Lower lobe of right lung (tissue), 2 donors: ENCODE measurements at places on chromosomes 5 and 9. TPM values are rescaled to one million over a fixed set of nuclear protein-coding genes. Genes with fewer than 3 reads are reported as not detected.
A peak's percentile ranks its signal among the peaks of the same experiment; 100 is the strongest.

DNA sequence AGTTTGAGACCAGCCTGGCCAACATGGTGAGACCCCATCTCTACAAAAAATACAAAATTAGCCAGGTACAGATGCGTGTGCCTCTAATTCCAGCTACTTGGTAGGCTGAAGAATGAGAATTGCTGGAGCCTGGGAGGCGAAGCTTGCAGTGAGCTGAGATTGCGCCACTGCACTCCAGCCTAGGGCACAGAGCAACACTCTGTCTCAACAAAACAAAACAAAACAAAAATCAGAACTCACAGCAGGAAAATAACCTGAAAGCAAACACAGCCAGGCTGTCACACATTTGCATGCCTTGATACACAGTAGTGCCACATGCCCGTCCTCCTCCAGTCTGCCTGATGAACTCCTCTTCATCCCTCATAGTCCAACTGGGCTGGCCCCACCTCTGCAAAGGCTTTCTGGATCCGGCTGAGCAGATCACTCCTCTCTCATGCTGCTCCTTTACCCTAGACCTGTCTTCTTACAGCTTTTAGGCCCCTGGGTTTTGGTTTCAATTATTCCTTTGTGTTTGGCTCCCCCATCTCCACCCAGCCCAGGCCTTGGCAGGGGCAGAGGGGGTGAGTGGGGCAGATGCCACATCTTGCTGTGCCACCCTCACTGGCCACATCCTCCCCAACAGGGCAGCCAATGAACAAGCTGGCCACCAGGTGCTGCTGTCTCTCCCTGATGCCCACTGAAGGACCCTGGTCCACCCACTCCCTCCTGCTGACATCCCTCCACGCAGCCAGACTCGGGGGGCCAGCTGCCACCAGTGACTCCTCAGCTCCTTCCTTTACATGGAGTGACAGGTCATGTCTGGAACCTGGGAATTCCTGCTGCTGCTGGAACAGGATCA lies 62.0 kb upstream of the GGTA1 start:
- H3K36me3 ChIP-seq: no peaks in the 10 kb centered on the region
- H3K27ac ChIP-seq: no peak overlapping the region
- DNase-seq: no peak
- H3K27me3 ChIP-seq: no peaks in the 10 kb centered on the region

GRCh38 chr9:79731171-79731890 lies 159.6 kb downstream of the TLE4 start:
- no peaks in the 10 kb centered on the region for H3K27me3 ChIP-seq
- no peaks in the 10 kb centered on the region for H3K4me1 ChIP-seq
- H3K36me3 ChIP-seq: peaks cover 12% of the 10 kb centered on the region
- no peak for DNase-seq

DNA sequence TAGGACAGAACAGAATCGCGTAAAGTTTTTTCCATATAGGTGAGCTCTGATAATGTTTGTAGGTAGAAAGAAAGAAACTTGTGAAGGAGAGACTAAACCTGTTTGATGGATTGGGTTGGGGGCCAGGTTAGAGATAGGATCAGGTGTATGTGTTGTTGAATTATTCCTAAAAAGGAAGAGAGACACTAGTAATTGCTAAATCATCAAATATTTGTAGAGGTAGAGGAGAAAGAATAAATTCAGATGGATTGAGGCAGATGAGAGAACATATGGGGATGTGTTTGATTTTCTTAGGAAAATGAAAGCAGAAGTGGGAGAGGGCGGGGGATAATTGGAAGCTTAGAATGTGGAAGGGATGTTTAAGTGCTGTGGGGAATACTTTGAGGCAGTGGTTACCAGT lies 7.7 kb downstream of the ZCCHC7 start:
- no peaks in the 10 kb centered on the region for H3K27me3 ChIP-seq
- DNase-seq: no peak
- H3K36me3 ChIP-seq: peaks cover 19% of the 10 kb centered on the region
- peaks cover 5% of the 10 kb centered on the region for H3K4me1 ChIP-seq
- no peak overlapping the region for H3K27ac ChIP-seq

KLF9 gene
- total RNA-seq: 76.9 TPM

DNA sequence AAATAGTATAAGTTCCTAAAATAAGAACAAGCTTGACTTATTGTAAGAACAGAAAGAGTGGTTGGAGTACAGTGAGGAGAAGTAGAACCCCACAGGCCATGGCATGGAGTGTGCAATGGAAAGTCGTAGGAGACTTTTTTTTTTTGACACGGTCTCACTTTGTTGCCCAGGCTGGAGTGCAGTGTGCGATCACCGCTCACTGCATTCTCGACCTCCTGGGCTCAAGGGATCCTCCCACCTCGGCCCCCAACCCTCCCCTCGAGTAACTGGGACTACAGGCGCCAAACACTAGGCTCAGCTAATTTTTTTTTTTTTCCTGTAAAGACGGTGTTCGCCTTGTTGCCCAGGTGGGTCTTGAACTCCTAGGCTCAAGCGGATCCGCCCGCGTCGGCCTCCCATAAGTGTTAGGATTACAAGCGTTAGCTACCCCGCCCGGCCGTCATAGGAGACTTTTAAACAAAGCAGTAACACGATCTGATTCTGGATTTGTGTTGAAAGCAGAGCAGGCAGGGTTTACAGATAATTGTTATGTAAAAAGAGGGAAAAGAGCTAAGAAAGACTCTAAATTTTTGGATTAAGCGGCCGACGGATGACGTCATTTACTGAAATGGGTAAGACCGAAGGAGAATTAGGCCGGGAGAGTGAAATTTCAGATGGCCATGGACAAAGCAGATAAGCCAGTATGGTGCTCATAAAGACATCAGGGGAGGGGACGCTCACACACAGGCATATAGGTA lies 752 bp downstream of the TSTD2 start:
- peak; percentile 77 for DNase-seq
- peak overlapping the region; percentile 98 for H3K27ac ChIP-seq
- H3K27me3 ChIP-seq: no peaks in the 10 kb centered on the region
- peaks cover 53% of the 10 kb centered on the region for H3K4me1 ChIP-seq

PCDH12 gene
- 14.9 TPM for total RNA-seq

FOXD4L4 gene
- 0.77 TPM for total RNA-seq

DNA sequence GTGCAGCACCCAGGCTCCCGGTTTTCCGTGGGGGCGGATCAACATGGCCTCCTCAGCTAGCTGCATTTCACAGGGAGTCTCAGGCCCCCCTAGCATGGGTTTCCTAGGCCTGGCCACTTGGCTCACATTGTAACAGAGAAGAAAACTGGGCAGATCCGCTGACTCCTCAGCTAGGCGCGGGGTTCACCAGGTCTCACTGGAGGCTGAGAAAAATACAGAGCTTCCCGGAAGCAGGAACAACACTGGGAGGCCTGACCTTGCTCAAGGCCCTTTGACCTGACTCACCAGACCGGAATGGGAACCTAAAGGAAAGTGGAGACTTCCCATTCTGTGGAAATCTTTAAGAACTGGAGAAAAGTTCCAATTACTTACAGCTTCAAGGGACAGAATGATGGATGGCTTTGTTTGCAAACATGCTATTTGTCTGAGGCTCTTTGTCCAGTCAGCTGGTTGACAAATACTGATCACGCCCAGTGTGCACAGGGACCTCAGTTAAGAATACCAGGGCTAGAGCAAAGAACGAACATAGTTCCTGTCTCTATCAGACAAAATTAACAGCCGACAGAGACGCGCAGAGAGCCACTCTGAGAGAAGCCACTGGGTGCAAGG lies 88.7 kb upstream of the LRRTM2 start:
- no peaks in the 10 kb centered on the region for H3K27me3 ChIP-seq
- H3K27ac ChIP-seq: no peak overlapping the region
- no peaks in the 10 kb centered on the region for H3K36me3 ChIP-seq
- H3K4me1 ChIP-seq: peaks cover 21% of the 10 kb centered on the region
- no peak overlapping the region for H3K4me3 ChIP-seq
- no peak for DNase-seq

GRCh38 chr5:94254214-94254613 lies 364.2 kb downstream of the KIAA0825 start:
- no peaks in the 10 kb centered on the region for H3K36me3 ChIP-seq
- no peak overlapping the region for H3K27ac ChIP-seq
- H3K27me3 ChIP-seq: no peaks in the 10 kb centered on the region

GRCh38 chr5:181059297-181060230 lies 19.5 kb downstream of the BTNL9 start:
- no peak for DNase-seq
- H3K4me3 ChIP-seq: no peak overlapping the region
- H3K4me1 ChIP-seq: no peaks in the 10 kb centered on the region

DNA sequence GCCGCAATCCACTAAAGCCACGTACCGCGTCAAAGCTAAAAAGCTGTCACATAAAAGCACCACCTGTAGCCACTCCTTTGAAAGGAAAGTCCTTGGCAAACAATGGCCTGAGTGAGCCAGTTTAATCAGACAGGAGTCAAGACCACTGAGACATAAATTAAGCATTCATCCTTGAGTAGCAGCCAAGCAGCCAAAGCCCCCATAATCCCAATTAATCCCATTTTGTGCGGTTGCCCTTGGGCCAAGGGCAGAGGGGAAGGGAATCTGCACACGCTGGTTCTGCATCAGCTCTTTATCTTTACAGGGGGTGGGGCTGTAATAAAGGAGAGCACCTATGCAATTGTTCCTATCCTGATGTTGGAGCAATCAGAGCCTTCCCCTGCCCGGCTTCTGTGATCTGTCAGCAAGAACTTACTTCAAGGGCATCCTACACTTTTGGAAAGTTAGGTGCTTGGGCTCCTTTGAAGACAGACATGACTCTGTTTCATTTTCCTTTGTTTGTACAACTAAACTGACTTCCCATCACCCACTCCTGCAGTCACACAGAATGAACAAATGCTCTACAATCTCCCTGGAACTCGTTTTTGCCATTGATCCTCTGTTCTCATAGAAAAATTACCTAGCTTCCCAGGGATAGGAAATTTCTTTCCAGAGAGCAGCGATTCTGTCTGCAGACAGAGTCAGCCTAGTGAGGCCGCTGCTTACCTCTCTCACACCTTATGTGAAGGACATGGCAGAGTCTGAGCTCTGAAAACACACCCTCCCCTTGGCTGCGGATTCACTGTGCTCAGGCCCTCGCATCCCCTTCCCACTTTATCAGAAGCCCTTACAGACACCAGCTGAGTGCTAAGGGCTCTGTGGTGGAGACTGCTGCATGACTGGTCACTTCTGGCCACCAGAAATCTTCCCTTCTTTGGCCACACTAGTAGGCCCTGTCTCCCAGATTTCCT lies 116.2 kb upstream of the TBCA start:
- H3K36me3 ChIP-seq: no peaks in the 10 kb centered on the region
- no peaks in the 10 kb centered on the region for H3K27me3 ChIP-seq
- H3K4me1 ChIP-seq: no peaks in the 10 kb centered on the region
- H3K27ac ChIP-seq: no peak overlapping the region
- no peak for DNase-seq

- no peaks in the 10 kb centered on the region for H3K4me1 ChIP-seq
- H3K36me3 ChIP-seq: no peaks in the 10 kb centered on the region
- no peak for DNase-seq
- no peak overlapping the region for H3K27ac ChIP-seq
- no peak overlapping the region for H3K4me3 ChIP-seq
These were observed 545.8 kb upstream of the CDH10 start for GRCh38 chr5:25190521-25191000.

GRCh38 chr5:148904440-148904839 lies 78.0 kb downstream of the ADRB2 start:
- H3K4me3 ChIP-seq: no peak overlapping the region
- H3K27ac ChIP-seq: peak overlapping the region; percentile 34
- no peaks in the 10 kb centered on the region for H3K27me3 ChIP-seq

DNA sequence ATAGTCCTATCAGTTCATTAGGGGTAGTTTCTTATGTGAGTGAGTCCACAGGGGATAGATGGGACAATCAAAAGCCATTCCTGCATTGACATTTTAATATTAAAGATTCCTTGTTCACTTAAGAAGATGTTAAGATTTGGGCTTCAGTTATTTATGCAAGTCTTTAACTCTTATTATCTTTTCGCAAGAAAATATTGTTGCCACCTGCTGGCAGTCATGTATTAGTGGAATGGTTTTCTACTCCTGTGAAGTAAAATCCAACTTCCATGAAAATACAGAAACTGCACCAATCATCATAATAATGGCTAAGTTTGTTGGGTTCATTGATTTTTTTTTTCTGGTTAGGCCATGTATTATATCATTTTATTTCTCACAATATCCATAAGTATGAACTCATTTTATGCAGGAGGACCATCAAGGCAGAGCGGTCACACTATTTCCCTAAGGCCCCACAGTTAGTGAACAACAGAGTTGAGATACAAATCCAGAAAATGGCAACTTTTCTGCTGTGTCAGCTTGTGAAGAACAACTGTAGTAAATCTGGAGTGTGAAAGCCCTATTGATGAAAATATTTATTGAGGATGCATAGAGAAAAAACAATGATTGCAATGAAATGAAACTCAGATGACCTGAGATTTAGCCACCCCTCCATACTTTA lies 88.5 kb upstream of the TXNDC8 start:
- no peaks in the 10 kb centered on the region for H3K27me3 ChIP-seq
- no peak overlapping the region for H3K4me3 ChIP-seq
- DNase-seq: no peak
- H3K36me3 ChIP-seq: no peaks in the 10 kb centered on the region
- no peak overlapping the region for H3K27ac ChIP-seq

SLC34A3 gene
- not detected for total RNA-seq

- H3K4me3 ChIP-seq: no peak overlapping the region
- H3K27me3 ChIP-seq: no peaks in the 10 kb centered on the region
- H3K27ac ChIP-seq: no peak overlapping the region
- no peaks in the 10 kb centered on the region for H3K36me3 ChIP-seq
- DNase-seq: no peak
These were observed 37.6 kb upstream of the MTAP start for GRCh38 chr9:21764846-21765245.

DNA sequence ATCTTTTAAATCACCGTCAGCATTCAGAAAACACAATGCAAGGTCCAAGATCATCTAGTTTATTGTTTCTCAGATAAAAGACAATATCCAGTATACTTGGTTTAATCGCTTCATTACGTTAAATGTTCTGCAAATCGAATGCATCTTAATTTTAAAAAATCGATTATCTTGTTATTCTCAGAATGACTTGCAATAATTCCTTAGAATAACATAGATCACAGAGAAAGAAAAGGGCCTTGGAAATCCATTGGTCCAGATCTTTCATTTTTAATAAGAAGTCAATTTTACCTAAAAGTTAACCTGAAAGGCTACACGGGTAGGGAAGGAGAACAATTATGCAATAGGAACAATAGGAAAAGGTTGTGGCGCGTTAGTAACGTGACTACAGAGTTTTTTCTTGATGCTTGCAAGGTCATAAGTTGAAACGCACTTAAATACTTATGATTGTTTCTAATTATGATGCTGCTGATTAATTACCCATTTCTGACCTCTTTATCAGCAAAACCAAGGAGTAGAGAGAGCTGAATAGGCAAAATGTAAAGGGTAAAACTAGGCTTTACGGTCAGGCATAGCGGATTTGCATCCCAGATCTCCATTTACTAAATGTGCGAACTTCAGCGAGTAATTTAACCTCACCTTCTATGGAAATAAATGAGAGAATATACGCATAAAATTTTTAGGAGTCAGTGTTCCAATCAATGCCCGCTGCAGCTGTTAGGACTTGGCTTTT lies 769 bp upstream of the LYRM7 start:
- H3K27me3 ChIP-seq: no peaks in the 10 kb centered on the region
- DNase-seq: no peak
- no peaks in the 10 kb centered on the region for H3K36me3 ChIP-seq

- H3K4me3 ChIP-seq: peak overlapping the region; percentile 10
- peaks cover 37% of the 10 kb centered on the region for H3K4me1 ChIP-seq
- H3K27me3 ChIP-seq: no peaks in the 10 kb centered on the region
- peak overlapping the region; percentile 41 for H3K27ac ChIP-seq
- peaks cover 6% of the 10 kb centered on the region for H3K36me3 ChIP-seq
- DNase-seq: peak; percentile 64
These were observed 19.0 kb downstream of the NACC2 start for GRCh38 chr9:136075881-136076678.

PCDHGB4 gene
- total RNA-seq: 5.3 TPM
